ENCODE measurements at places on chromosomes 2 and 18.

DNA sequence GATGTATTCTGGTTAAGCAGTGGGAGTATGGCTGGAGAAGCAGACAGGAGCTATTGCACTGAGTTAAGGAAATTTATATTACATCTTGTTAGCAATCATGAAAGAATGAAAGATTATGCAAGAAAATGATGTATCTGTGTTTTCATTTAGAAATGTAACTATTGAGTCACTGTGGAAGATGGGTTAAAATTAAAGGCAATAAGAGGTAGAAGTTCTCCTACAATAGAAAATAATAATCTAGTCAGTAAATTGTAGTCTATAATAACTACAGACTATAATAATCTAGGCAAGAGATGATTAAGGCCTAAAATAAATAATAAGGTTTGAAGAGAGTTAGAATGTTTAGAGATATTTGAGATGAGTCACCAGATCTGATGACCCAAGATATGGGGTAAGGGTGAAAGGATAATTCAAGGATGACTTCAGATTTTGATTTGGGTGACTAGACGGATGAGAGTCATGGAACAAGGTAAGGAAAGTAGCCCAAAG is 371.9 kb upstream of the KCNH7 start:
- DNase-seq = no peak

- no peak for DNase-seq
Measured at GRCh38 chr2:150119819-150120218, 367.6 kb downstream of the RND3 start.

DNA sequence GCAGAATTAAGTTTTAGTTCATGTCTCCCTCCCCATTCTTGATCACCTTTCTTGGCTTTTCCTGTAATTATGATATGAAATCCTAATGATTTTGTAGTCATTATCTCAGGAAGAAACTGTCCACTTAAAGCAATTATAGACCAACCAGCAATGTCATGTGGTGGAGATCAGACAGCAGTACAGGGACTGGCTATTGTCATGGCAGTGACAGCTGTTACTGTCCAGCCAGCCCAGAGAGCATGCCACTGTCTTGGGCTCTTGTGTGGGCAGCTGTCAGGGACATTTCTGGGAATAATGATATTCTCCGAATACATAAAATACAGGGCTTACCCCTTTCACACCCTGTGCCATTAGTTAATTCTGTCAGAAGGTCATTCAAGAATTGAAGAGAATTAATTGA is 355.3 kb upstream of the RAB12 start:
- no peak for DNase-seq

- no peak for DNase-seq
Measured at GRCh38 chr18:69380324-69380723, 20.4 kb upstream of the DOK6 start.

DNA sequence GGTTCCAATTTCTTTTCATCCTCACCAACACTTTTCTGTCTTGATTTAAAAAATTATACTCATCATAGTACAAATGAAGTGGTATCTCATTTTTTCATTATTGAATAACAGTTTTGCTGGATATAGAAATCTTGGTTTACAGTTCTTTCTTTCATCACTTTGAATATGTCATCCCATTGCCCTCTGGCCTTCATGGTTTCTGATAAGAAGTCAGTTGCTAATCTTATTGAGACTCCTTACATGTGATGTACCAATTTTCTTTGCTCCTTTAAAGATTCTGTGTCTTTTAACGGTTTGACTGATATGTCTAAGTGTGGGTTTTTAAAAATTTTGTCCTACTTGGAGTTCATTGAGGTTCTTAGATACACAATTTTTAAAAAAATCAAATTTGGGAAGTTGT is 35.0 kb downstream of the SLC3A1 start:
- no peak for DNase-seq

- no peak for DNase-seq
Measured at GRCh38 chr18:78239090-78239457, 740.5 kb upstream of the SALL3 start.

- DNase-seq = no peak
Measured at GRCh38 chr2:164967781-164968228, 12.5 kb upstream of the SLC38A11 start.

GRCh38 chr2:122100346-122100745 is 344.9 kb downstream of the TSN start:
- DNase-seq = no peak

GRCh38 chr18:70299393-70299792 is 10.5 kb downstream of the SOCS6 start:
- DNase-seq = no peak

DNA sequence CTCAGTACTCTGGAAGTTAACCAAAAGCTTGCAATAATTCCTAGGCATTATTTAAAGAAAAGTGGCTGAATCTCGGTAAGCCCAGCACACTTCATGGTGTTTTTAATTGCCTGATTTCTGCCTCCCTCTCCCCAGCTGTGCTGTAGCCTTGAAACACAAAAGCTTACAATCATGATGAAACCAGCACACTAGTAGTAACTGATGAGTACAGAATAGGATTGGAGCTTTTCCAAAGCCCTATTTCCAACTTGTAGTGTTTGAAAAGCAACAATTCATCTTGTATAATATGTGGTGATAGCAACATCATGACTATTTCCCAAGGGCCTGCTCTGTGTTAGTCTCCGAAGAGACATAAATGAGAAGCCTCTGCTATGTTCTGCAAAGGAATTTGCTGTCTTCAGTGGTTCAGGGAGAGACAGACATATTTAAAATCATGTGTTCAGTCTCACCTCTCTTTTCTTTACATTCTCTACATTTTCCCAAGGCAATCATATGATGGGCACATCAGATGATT is 1015.0 kb downstream of the BCL11A start:
- DNase-seq = no peak

GRCh38 chr18:6333981-6334380 is 80.7 kb downstream of the L3MBTL4 start:
- DNase-seq = no peak

- DNase-seq = no peak
Measured at GRCh38 chr2:30208453-30208852, 22.9 kb upstream of the LBH start.

DNA sequence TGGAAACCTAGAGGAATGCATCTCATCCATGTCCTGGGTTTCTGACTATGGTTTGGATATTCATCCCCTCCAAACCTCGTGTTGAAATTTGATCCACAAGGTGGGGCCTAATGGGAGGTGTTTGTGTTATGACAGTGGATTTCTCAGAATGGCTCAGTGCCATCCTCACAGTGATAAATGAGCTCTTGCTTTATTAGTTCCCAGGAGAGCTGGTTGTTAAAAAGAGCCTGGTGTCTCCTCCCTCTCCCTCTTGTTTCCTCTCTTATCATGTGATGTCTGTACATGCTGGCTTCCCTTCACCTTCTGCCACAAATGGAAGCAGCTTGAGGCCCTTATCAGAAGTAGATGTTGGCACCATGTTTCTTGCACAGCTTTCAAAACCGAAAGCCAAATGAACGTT is 424.3 kb downstream of the DCC start:
- DNase-seq = no peak

GRCh38 chr2:111102216-111102615 is 18.5 kb upstream of the BCL2L11 start:
- no peak for DNase-seq

- DNase-seq = no peak
Measured at GRCh38 chr2:34368304-34368703, 769.2 kb upstream of the FAM98A start.

DNA sequence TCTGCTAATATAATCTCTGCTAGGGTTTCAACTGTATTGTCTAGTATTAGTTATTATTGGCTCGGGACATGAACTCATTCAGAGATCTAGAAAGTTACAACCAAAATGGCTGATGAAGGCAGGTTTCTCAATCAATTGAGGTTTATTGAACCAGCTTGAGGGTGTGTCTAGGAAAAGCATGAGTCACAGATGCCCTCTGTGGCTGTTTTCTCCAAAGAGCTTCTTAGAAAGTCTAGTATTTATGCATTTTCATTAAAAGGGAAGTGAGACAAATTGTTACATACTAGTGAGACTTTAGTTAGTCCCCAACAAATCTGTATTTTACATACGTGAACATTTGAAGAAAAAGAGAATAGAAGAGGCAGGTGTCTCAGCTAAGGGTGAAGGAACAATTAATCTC is 23.0 kb upstream of the RTTN start:
- DNase-seq = no peak

DNA sequence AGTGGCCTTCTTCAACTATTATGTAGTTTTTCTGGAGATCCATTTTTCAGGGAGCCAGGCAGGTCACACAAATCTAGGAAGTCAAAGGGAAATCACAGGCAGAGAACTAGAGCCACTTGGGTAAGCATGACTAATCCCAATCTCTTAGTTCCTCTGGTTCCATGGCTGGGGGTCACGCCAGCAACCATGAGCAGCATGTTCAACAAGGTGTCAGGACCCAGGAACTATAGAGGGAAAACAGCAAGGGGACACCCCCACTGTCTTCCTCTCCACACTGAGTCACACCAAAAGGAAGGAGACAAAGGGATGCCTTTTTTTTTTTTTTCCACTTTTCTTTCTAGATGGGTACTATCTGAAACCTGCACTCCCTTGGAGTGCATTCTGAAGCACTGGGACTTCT is 250.9 kb downstream of the OTX1 start:
- no peak for DNase-seq

GRCh38 chr2:59458800-59459199 is 1094.7 kb downstream of the BCL11A start:
- DNase-seq = no peak

GRCh38 chr2:214232271-214232670 is 178.6 kb upstream of the VWC2L start:
- DNase-seq = no peak

- no peak for DNase-seq
Measured at GRCh38 chr2:56682397-56682760, 498.6 kb downstream of the CCDC85A start.

DNA sequence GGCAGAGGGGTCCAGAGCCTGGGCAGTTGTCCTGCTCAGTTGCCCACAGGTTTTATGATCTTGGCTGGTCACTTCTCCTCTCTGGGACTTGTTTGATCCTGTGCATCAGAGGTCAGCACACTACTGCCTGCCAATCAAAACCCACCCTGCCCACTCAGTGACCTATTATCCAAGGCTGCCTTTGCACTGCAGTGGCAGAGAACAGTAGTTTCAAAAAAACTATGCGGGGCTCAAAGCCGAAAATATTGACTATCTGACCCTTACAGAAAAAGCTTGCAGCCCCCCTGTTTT is 218.2 kb downstream of the CYP26B1 start:
- DNase-seq = no peak

GRCh38 chr18:3454365-3455089 is 4.6 kb downstream of the TGIF1 start:
- DNase-seq = no peak
